Activated naive CD4-positive, alpha-beta T cell (primary cell): ENCODE measurements at places on chromosomes 12 and 14.
A peak's percentile ranks its signal among the peaks of the same experiment; 100 is the strongest.

GRCh38 chr12:79956896-79957295 lies 22.0 kb upstream of the PPP1R12A start:
- DNase-seq, result no peak

DNA sequence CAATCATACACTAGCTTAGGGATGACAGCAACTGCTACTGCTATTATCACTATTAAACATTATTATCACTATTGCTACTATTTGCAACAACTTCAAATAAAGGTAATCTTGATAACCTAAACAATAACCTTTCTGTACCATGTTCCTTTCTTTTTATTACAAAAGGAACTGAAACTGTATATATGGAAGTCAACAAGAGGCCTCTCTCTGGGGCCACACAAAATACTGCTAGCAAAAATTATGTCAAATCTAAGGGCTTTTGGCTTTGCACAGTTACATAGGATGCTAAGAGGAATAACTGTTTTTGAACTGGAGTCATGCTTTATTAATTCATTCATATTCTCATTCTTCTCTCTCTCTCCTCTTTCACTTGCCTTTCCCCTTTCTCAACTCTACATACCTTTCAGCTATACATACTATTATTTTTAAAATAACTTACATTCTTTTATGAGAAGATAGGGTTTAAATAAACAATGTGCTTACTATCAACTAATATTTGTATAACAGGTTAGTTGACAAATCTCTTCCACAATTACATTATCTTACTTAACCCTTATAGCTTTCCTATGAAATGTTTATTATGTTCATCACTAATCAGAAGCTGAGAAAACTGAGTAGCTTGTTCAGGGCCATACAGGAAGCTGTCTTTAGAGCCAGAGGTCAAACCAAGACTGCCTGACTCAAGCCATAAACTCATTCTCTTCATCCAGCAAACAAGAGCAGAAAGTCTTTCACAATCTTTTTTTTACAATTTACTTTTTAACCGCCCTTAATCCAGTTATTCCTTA lies 25.7 kb downstream of the SPTSSA start:
- DNase-seq, result no peak

DNA sequence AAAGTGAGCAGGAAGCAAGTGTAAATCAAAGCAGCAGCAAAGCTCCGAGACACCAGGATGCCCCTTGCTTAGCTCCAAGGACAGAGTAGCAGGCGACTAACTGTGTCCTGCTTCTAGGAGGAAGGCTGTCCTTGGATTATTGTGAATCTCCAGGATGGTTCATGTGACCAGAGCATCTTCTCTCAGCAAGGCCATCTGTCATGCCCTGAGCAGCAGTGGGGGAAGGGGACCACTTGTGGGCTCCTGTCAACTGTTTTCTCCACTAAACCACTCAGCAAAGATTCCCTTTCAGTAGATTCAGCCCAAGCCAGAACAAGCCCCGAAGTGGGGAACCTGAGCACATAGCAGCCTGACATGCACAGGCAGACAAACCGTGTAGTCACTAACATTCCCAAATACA lies 19.4 kb downstream of the MAP3K9 start:
- DNase-seq, result no peak

DNA sequence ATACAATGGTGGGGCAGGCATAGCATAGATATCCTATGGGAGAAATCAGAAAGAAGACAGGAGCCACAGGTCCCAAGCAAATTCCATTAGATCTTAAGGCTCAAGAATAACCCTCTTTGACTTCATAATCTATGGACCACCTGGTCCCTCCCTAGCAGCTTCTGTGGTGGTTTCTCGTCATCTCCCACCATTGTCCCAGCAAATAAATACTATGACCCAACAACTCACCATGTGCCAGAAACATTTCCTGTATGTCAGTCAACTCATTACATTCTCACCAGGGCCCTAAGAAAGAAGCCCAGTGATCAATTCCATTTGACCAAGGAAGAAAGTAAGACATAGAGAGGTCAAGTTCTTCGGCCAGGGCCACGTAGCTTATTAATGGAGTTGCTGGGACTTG lies 646.2 kb downstream of the VRK1 start:
- DNase-seq, result no peak

- DNase-seq, result no peak
Observed at GRCh38 chr12:51419425-51420193, 5.0 kb upstream of the SLC4A8 start.

DNA sequence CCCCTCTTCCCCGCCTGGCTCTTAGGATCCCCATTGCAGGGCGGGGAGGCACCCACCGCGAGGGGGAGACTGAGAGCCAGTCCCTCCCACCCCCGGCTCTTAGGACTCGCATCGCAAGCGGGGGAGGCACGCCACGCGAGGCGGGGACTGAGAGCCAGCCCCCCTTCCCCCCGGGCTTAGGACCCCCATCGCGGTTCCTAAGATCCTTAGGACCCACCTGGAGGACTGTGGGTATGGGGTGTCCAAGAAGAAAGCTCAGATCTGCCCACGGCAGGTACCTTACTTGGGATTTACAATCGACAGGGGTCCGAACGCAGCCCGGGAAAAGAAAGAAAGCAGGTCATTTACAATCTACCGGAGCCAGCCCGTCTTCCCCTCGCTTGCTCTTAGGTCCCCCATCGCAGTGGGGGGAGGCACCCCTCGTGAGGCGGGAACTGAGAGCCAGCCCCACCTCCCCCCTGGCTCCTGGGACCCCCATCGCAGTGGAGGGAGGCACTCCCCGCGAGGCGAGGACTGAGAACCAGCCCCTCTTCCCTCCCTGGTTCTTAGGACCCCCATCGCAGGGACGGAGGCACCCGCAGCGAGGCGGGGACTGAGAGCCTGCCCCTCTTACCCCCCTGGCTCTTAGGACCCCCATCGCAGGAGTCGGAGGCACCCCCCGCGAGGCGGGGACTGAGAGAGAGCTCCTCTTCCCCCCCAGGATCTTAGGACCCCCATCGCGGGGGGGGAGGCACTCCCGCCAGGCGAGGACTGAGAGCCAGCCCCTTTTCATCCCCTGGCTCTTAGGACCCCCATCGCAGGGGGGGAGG lies 43.7 kb downstream of the DDX11 start:
- DNase-seq, result peak; percentile 36

DNA sequence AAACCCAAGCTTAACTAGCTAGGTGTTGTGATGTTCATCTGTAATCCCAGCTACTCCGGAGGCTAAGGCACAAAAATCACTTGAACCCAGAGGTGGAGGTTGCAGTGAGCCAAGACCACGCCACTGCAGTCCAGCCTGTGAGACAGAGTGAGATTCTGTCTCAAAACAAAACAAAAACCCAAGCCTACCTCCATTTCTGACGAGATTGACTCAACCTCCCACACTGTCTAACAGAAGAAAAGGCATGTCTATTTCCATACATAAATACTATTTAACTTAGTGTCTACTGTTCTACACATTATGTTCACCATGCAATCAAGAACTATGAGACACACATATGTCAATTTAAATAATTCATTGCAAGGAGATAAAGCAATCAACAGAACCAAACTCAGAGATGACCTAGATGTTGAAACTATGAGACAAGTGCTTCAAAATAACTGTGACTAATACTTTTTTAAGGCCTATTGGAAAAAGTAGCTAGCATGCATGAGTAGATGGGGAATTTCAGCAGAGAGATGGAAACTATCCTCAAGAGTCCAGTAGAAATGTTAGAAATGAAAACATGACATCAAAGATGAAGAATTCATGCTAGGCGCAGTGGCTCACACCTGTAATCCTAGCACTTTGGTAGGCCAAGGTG lies 75.9 kb upstream of the DHRS4 start:
- no peak for DNase-seq

DNA sequence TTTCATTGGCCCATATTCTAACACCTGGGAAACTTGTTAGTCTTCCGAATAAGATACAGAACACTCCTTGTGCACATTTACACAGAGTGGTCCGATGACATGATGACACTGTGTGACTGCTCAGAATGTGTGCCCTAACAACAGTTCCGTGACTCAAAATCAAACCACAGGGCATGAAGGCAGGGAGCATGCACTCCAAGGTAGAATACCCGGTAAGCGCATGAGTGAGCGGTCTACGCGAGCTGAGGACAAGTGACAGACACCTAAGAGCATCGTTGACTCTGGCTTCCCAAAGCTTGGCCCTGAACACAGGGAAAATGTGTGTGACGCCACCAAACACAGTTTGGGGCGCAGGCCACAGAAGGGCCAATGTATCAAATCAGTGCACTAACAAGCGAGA lies 18.6 kb downstream of the CLIP1 start:
- DNase-seq, result no peak

- no peak for DNase-seq
Observed at GRCh38 chr14:105503296-105503640, 12.2 kb downstream of the TEDC1 start.

DNA sequence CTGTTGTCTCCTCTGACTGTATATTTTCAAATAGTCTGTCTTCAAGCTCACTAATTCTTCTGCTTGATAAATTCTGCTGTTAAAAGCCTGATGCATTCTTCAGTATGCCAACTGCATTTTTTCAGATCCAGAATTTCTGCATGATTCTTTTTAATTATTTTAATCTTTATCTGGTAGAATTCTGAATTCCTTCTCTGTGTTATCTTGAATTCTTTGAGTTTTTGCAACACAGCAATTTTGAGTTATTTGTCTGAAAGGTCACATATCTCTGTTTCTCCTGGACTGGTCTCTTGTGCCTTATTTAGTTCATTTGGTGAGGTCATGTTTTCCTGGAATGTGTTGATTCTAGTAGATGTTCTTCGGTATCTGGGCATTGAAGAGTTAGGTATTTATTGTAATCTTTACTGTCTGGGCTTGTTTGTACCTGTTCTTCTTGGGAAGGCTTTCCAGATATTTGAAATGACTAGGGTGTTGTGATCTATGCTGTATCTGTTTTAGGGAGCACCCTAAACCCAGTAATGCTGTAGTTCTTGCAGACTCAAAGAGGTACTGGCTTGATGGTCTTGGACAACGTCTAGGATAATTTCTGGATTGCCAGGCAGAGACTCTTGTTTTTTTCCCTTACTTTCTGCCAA lies 193.8 kb upstream of the NPAS3 start:
- DNase-seq, result no peak

DNA sequence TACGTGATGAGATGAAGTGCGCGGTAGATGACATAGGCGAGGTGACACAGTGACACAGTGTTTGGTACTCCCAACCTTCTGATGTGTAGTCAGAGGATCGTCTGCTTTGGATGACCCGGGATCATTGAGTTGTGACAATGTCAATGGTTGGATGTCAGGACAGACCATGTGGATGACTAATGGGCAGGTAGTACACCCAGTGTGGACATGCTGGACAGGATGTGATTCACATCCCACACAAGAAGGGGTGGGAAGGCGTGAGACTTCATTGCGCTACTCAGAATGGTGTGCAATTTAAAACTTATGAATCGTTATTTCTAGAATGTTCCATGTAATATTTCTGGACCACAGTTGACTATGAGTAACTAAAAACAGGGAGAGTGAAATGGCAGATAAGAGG lies 23.8 kb downstream of the MAP3K9 start:
- no peak for DNase-seq
